ENCODE measurements at places on chromosomes 1 and 21.

DNA sequence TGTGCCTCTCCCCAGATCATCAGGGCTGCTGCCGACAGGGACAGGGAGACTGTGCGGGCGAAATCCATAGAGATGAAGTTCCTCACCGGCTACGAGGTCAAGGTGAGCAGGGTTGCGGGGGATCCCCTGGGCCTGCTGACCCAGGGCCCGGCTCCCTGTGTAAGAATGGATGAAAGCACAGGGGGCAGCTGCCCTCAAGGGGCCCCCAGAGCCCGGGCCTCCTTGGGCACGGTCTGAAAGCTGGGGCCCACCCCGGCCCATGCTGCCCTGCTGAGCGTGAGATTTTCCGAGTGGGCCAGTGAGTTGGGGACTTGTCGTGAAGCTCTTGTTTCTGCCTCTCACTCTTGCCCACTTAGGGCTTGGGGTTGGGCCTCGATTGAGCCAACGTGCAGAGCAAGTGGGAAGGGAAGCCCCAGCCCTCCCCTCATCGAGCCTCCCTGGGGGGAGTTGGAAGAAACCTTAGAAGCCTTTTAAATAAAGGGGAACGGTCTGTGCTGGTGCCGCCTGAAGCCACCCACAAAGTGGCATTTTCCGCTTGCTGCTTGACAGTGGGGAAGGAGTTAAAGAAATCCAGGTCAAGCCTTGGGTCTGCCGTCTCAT lies 45.2 kb downstream of the COQ8A start:
- no peak for DNase-seq

- DNase-seq = no peak
Observed at GRCh38 chr21:40850071-40850470, 3.1 kb upstream of the DSCAM start.

DNA sequence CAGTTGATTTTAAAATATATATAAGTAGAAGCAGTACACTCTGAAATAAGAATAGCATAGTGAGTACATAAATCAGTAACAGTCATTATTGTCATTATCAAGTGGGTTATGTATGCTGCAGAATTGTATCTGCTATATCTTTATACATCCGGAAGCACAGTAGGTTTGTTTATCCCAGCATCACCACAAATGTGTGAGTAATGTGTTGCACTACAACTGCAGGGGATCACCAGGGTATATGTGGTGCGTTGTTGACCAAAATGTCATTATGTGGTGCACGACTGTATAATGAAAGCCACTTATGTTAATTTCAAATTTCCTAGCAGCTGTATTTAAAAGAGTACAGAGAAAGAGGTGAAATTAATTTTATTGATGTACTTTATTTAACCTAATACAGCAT lies 87.7 kb upstream of the GADD45A start:
- no peak for DNase-seq

GRCh38 chr1:156750191-156750672 lies 1.2 kb downstream of the HDGF start:
- no peak for DNase-seq

GRCh38 chr1:230228236-230228897 lies 161.3 kb downstream of the GALNT2 start:
- DNase-seq = no peak

- DNase-seq = peak; percentile 60
Observed at GRCh38 chr1:65309304-65310077, at the start of gene DNAJC6. DNAJC6 (plus strand) TSS chr1:65309543; CDS start chr1:65309746, 203 bp downstream.

GRCh38 chr1:209021622-209022021 lies 561.9 kb upstream of the CAMK1G start:
- DNase-seq = no peak

DNA sequence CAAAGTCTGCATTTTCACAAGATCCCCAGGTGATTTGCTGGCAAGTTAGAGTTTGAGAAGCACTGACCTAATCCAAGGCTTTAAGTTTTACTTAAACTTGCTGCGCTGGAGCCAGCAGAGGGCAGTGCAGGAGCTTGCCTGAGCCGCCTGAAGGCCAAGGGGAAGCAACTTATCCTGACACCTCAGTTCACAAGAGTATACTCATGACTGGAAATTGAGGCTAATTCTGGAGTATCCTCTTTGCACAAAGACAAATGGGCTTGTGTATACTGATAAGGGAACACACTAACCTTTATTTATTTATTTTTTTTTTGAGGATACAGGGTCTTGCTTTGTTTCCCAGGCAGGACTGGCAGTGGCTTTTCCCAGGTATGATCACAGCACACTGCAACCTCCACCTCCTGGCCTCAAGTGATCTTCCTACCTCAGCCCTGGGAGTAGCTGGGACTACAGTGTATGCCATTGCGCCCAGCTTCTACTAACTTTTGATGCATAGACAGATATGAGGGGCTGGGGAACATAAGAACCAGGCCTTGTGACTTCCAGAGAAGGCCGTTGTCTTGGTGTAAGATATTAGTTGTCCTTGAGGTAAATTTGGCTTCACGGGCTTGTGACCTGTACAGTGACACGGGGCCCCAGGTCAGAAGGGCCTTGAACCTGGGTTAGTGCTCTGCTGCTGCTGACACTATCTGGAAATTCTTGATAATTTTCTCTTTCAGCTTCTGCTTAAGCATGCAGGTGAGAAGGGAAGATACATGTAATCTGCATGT lies 29.0 kb upstream of the SLAMF1 start:
- peak; percentile 73 for DNase-seq

DNA sequence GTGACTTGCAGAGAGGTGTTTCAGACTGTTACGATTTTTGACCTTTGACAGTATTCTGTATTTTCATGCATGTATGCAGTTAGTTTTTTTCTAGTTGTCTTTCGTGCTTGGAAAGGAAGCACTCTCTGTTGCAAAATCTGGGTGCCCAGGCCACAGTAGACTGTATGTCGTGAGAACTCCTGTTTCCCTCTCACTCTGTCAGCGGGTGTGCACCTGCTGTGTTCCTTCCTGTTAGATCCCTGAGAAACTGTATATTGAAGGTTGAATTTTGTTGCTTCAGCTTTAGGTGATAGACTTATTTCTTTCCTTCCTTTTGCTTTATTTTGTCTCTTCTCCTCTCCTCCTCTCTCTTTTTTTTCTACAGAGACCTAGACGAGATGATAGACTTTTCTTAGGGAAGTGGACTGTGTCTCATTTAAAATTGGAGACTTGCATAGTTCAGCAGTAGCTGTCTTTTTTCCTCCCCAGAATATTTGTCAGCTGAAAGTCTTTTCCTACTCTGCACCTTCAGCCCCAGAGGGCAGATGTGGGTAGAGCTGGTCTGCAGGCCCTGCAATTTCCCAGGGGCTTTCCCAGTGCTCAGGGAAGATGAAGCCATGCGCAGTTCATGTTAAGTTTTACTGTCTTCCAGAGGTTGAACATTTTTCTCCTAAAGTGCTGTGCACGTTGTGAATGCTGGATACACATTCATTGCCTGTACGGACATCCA lies 1.4 kb downstream of the TRAPPC10 start:
- DNase-seq = peak; percentile 69

- no peak for DNase-seq
Observed at GRCh38 chr21:31803039-31804007, 69.5 kb upstream of the HUNK start.

- DNase-seq = no peak
Observed at GRCh38 chr21:29215709-29216108, 83.0 kb upstream of the BACH1 start.

- DNase-seq = no peak
Observed at GRCh38 chr1:80917826-80918225, 882.9 kb upstream of the ADGRL2 start.

DNA sequence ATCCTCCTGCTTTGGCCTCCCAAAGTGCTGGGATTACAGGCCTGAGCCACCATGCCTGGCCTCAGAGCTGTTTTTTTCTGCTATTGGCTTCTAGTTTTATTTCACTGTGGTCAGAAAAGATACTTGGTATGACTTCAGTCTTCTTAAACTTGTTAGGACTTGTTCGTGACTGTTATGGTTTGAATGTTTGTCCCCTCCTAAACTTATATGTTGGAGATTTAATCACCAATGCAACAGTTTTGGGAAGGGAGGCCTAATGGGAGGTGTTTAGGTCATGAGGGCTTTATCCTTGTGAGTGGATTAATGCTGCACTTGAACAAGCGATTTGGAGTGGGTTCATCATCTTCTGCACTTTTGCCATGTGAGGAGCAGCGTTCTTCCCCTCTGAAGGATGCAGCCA lies 24.5 kb upstream of the SOD1 start:
- no peak for DNase-seq

GRCh38 chr1:29459620-29459945 lies 223.3 kb downstream of the PTPRU start:
- DNase-seq = no peak

- DNase-seq = no peak
Observed at GRCh38 chr1:110690709-110691365, 16.1 kb upstream of the KCNA3 start.

DNA sequence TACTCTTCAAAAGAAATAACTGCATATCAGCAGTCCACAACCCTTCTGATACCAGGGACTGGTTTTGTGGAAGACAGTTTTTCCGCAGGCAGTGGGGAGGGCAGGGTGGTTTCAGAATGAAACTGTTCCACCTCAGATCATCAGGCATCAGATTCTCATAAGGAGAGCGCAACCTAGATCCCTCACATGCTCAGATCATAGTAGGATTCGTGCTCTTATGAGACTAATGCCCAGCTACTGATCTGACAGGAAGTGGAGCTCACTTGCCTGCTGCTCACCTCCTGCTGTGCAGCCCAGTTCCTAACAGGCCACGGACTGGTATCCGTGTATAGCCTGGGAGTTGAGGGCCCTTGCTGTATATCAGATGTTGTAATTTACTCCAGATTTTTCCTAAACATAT lies 11.5 kb downstream of the RO60 start:
- DNase-seq = no peak

- DNase-seq = no peak
Observed at GRCh38 chr21:46459356-46460112, 843 bp downstream of the DIP2A start.

- DNase-seq = no peak
Observed at GRCh38 chr1:28163496-28164161, 12.9 kb downstream of the PTAFR start.

DNA sequence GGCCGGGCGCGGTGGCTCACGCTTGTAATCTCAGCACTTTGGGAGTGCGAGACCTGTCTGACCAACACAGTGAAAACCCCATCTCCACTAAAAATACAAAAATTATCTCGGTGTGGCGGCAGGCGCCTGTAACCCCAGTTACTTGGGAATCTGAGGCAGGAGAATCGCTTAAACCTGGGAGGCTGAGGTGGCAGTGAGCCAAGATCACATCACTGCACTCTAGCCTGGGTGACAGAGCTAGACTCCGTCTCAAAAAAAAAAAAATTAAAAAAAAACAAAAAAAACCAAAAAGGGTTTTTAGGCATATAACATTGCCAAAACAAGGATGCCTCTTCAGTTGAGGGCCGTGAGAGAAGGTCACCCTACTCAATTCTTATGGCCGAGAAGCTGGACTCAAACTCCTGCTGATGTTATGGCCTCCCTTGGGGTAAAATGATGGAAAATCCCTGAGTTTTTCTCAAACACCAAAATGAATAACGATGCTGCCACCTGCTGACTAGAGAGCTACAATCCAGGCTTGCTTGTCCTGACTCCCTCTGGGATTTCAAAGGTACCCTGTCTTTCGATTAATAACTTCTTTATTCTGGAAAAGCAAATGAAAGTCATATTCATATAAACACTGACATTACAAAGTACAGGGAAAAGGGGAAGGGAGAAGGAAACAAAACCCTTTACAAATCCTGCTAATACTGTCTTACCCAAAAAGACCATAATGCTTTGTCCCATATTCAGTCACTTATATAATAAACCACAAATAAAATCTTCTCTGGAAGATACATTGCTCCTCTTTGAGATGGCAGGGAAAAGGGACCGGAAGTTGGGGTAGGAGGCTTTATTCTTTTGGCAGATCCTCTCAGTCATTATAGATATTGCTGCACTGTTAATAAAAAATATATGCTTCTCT lies 10.7 kb downstream of the RAB42 start:
- no peak for DNase-seq

DNA sequence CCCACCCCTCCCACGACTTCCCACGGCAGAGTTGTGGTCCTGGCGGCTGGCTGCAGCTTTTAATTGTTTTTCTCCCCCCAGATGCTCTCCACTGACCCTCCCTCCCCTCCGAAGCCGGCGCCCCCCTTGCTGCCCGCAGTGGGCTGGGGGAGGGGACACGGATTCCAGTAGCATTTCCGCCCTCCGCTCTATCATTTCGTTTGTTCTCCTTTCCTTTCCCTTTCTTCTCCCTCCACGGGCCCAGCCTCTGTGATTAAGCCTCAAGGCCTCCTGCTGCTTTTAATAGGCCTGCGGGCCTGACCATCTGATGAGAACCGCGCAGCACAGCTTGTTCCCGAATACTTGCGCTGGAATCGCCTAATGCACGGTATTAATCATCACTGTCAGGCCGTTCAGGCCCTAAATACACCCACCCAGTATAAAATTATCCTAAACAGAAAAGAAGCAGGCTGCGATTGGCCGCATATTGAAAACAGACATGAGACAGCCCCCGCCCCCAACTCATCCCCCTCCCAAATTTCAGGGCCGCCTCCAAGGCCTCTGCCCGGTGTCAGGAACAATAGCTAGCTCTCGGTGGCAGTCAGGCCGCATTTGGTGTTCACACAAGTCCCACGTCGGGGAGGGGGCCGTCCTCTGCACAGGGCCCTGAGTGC lies 102.0 kb upstream of the ARHGEF16 start:
- no peak for DNase-seq

DNA sequence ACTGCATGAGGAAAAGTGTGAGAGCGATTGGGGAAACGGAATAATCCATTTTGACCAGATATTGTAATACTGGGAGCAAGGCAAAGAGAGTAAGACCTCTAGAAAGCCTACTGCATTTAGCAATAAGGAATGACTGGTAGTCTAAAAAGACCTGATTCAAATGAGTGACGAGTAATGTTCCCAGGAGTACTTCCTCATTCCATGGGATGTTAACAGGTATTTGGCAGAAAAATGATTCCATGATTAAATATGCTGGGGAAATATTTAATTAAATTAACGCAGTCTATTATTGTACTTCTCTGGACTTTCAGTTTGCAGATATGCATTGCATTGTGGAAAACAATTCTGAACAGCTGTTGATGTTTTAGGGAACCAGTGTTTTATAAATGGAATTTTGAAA lies 105.5 kb downstream of the RPE65 start:
- DNase-seq = no peak

- no peak for DNase-seq
Observed at GRCh38 chr1:10149231-10149630, 61.1 kb upstream of the KIF1B start.

- DNase-seq = no peak
Observed at GRCh38 chr1:5274527-5274926, 620.1 kb downstream of the AJAP1 start.

GRCh38 chr1:245327842-245328241 lies 173.1 kb downstream of the KIF26B start:
- DNase-seq = no peak

DNA sequence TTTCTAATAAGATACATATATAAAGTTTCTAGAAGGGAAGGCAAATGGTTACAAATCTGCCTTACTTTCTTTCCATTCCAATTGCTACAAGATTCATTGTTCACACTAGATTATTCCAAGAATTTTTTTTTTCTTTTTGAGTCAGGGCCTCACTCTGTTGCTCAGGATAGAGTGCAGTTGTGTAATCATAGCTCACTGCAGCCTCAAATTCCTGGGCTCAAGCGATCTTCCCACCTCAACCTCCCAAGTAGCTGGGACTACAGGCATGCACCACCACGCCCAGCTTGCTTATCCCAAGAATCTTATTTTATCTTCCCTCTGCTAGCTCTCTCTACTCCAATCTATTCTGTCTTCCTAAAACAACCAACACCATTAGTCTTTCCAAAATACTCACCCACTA lies 81.8 kb downstream of the KIAA0319L start:
- DNase-seq = no peak
